ENCODE measurements at places on chromosomes 2 and 18.

DNA sequence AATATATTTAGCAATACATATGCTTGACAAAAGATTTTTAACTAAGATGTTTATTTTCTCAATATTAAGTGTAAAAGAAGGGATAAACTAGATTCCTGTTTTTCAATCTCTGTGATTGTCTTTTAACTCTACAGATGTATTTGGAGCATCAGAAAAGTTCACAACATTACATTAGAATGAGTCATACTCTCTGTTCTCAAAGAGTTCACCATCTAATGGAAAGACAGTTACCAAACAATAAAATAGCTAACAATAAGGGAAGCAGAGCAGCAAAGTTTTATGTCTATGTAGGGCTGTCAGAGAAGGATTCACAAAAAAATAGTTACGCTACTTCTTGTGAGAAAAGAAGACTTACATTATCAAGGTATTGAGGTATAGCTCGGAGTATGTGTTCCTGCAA is 109.2 kb upstream of the MAP2 start:
- DNase-seq = no peak

GRCh38 chr2:207408086-207408794 is 121.5 kb upstream of the CREB1 start:
- DNase-seq = peak; percentile 37

GRCh38 chr2:3631851-3632659 is 25.9 kb upstream of the ALLC start:
- no peak for DNase-seq

DNA sequence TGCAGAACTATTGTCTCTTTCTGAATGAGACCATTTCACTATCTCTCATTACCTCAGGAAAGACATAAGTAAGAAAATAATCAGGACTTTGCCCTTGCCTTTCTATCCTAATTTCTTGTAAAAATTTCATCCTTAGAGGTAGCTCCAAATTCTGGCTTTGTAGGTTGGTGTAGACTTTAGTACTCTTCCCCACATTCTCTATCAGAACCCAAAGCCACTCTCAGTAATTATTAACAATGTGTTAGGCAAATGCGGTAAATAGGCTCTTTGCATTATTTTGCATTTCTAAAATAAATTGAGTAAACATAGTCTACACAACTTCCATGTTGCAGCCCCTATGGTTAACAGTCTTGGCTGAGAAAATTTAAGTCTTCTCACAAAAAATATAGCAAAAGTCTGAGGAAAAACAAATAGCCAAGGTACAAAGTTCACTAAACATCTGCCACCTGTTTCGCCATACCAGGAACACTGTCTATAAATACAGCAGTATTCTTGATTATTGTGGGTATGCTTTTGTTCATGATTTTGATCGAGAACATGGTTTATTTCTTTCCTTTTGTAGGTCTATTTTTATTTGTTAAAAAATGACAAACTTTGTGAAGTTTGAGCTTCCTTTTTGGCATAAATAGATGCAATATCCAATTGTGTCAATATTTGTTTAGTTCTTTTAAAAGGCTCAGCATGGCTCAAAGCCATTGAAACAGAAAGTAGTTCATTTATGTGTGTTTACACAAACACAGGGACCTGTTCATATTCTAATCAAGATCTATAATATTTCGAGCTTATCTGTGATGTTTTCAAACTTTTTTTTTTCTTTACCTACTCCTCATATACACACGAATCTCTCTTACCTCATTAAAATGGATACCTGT is 1061.5 kb downstream of the CNTNAP5 start:
- DNase-seq = no peak

DNA sequence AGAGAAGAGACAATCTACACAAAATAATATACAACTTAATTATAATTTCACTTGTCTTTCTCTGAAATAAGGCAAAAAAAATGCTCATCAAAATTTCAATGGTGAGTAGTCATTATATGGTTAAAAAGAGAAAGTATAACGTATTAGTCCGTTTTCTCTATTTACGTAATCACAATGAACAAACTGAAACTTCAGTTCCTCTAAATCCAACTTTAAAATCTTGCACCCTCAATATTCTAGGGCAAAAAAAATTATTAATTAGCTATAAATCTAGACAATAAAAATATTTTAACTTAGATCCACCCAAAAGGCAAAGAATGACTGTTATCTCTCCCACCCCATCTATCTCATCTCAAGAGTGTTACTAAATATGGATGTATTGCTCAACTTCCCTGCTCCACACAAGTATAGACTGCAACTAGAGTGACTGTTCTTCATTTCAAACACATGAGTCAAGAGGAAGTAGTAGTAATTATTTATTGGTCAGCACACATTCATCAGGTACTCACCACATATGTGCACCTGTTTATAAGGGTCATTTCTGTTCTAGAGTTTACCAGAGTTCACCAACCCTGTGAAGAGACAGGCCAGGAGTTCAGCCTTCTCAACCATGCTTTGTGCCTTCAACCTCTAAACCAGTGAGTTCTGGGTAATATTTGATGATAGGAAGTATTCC is 36.4 kb downstream of the STK39 start:
- DNase-seq = peak; percentile 92

DNA sequence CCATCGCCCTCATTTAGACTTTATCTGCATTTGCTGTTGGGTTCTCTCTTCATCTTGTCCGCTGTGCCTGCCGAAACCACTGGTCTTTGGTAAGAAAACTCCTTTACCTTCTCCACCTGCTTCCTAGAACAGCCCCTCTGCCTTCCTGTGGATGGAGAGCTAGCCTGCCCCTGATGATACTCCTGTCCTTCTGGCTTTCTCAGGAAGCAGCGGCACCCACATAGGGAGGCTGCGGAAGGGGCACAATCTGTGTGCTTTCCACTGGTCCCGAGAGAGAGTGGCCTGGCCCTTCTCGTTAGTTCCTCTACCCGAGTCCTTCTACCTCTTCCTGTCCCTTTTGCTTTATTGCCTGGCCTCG is 80.3 kb upstream of the RBM44 start:
- no peak for DNase-seq

GRCh38 chr2:142965443-142965842 is 88.0 kb downstream of the KYNU start:
- DNase-seq = peak; percentile 75

DNA sequence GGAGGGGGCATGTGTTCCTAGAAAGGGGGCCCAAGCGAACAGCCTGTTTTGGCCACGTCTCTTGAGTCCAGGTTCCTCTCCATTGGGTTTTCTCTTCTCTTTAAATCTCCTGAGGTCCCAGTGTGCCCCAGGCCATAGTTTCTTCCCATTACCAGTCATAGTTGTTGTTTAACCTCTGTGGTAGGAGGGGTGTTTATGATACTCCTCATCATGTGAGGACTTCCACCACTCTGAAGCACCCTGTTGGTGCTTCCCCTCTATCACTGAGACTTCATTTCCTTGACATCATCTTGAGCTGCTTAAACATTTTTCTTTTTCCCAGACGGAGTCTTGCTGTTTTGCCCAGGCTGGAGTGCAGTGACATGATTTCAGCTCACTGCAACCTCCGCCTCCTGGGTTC is 45.9 kb downstream of the WIPF1 start:
- no peak for DNase-seq

DNA sequence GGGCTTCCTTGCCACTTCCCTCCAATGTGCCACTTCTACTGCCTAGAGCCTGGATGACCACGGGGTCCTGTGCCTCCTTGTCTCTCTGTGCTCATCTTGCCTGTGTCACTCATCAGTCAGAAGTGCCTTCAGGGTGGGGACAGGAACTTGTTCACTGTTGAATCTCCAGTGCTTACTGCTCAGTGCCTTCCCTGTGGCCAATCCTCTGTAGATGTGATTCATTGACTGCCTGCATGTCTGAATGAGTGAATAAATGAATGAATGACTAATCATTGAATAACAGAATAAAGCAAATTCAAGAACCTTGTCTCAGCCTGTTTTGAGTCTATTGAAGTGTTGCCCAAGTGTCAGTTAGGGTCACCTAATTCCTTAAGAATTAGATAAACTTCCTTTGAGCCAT is 42.3 kb upstream of the FAM136A start:
- DNase-seq = peak; percentile 20

- peak; percentile 73 for DNase-seq
Observed at GRCh38 chr2:182447863-182448262, 21.0 kb upstream of the PDE1A start.
